ENCODE measurements at places on chromosomes 11 and 22.

DNA sequence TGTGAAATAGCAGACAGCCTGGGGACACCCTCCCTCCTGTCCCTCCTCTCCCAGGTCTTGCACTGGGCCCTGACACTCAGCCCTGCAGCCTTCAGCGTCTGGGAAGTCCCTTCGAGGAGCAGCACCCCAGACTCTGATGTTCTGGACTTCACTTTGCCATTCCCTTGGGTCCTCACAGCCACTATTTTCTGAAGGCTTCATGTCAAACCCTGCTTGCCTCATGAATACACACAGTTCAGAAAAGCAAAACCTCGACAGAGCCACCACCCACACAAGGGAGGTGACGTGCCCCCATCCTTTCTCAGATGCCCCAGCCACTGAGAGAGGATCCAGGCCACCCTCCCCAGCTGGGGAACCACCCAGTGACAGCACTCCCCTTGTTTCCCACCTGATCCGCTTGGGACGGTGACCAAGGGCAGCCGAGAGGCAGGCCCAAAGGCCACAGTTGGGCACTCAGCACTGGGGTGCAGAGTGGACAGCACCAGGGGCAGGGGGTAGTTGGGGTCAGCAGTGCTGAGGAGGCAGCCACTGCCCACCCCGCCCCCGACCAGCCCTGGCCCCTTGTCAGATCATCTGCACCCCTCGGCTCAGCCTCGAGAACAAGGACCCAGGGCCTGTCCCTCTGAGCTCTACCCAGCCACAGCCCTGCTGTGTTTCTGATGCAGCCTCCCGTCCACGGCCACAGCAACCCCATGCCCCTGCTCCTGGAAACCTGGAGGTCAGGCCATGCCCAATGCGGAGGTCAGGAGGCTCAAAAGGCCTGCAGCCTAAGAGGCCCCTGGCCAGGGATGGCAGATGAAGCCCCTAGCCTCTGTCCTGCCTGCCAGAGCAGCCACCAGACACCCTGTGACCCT lies 3.1 kb upstream of the TNNT3 start:
- no peak for DNase-seq

GRCh38 chr22:49853981-49854831 lies 562 bp downstream of the ZBED4 start:
- peak; percentile 59 for DNase-seq

GRCh38 chr22:29901354-29901753 lies 18.4 kb downstream of the MTMR3 start:
- no peak for DNase-seq

- no peak for DNase-seq
Observed at GRCh38 chr11:119015054-119015611, 3.0 kb downstream of the RPS25 start.

- no peak for DNase-seq
Observed at GRCh38 chr11:72242141-72242540, 1.8 kb downstream of the PHOX2A start.

DNA sequence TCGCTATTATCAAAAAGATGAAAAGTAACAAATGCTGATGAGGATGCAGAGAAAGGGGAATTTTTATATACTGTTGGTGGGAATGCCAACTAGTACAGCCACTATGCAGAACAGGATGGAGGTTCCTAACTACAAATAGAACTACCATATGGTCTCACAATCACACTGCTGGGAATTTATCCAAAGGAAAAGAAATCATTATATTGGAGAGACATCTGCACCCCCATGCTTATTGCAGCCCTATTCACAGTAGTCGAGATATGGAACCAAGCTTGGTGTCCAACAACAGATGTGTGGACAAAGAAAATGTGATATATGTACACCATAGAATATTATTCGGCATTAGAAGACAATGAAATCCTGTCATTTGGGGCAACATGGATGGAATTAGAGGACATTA lies 19.6 kb upstream of the POU2AF2 start:
- DNase-seq = no peak

DNA sequence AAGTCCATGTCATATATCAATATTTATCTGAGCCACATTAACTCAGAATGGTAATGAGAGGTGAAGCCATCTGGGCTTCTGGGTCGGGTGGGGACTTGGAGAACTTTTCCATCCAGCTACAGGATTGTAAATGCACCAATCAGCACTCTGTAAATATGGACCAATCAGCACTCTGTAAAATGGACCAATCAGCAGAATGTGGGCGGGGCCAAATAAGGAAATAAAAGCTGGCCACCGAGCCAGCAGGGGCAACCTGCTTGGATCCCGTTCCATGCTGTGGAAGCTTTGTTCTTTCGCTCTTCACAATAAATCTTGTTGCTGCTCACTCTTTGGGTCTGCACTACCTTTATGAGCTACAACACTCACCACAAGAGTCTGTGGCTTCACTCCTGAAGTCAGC lies 253.4 kb downstream of the JRKL start:
- DNase-seq = no peak

- DNase-seq = no peak
Observed at GRCh38 chr22:21582801-21583740, 15.6 kb downstream of the UBE2L3 start.

- no peak for DNase-seq
Observed at GRCh38 chr11:44467931-44468330, 97.5 kb upstream of the CD82 start.

DNA sequence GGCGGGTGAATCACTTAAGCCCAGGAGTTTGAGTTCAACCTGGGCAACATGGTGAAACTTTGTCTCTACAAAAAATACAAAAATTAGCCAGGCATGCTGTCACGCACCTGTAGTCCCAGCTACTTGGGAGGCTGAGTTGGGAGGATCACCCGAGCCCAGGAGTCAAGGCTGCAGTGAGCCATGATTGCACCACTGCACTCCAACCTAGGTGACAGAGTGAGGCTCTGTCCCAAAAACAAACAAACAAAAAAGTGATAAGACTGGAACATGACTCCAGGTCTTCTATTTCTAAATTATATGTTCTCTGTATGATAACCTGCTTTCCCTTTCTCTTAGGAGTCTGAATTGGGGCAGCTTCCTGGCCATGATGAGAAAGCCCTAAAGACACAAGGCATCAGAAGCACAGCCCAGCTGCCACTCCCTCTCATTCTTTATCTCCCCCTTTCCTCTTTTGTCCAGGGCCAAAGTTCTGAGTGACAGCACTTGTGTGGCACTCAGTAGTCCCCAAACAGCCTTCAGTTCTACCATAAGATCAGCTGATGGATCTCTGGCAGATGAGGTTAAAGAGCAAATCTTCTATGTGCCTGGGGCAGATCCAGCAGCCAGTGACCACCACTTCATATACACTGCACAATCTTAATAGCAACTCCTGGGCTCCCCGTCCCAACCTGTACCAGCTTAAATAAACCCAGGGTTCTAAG lies 136.0 kb downstream of the C11orf58 start:
- no peak for DNase-seq

DNA sequence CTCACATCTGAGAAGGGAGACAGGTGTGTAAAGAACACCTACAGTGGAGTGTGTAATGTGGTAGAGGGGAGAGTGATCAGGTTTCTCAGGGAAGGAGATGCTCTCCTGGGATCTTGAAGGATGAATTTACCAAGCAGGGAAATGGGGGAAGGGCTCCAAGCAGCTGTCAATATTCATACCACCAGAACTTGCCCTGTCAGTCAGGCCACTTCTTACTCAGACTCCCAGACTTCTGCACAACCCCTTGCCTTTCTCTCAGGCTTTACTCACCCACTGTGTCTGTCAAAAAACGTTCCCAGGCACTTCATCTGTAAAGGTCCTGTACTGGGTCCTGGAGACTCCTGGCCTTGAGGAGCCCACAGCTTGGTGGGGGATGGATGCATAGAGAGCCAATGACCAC lies 14.0 kb upstream of the FCHSD2 start:
- no peak for DNase-seq

DNA sequence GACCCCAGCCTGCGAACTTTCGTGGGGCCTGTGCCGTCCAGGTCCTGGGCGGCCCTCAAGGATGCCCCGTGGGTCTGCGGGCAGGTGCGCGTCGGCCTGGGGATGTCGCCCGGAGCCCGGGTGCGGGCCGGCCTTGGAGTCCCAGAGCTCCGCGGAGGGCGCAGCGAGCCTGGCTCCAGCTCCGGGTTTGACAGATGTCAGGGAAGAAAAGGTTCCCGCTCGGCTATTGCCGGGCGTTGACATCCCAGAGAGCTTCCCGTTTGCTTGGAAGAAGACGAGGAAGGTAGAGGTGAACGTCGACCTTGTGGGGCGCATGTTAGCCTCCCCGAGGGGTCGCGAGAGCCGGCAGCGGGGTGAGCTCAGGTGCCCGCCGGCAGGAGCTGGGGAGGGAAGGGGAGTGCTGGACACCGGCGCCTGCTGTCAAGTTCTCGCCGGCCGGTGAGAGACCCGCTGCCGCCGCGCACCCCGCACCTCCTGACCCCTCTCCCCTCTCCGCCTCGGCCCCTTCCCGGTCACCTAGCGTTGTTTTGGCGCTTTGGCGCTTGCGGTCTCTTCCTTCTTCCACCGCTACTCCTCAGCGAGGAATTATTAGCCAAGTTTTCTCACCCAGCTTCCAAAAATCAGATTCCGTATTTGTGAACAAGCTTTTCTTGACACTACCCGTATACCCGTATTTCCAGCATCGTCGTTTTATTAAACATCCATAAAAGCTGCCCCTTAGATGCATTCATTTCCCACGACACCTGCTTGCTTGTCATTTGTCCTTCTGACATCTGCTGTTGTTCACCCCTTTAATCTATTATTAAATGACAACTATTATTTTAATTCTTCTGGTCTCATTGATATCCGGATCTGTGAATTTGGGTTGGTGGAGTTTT lies 1.3 kb downstream of the BMAL1 start:
- peak; percentile 59 for DNase-seq

DNA sequence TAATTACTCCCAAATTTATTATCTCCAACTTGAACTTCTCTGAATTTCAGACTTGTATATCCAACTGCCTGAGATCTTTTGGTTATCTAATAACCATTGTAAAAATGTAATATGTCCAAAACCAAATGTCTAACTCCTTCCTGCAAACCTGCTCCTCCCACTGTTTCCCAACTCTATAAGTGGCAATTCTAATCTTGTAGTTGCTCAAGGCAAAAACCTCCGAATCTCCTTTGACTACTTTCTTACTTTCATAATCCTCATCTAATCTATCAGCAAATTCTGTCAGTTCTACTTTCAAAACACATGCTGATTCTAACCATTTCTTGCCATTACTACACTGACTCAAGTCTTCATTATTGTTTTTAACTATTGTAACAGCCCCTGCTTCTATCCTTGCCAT lies 55.7 kb downstream of the FAM168A start:
- DNase-seq = no peak

GRCh38 chr11:68749229-68750123 lies 1.8 kb downstream of the TESMIN start:
- no peak for DNase-seq

GRCh38 chr22:44142421-44143104 lies 38.2 kb upstream of the PARVG start:
- DNase-seq = no peak

DNA sequence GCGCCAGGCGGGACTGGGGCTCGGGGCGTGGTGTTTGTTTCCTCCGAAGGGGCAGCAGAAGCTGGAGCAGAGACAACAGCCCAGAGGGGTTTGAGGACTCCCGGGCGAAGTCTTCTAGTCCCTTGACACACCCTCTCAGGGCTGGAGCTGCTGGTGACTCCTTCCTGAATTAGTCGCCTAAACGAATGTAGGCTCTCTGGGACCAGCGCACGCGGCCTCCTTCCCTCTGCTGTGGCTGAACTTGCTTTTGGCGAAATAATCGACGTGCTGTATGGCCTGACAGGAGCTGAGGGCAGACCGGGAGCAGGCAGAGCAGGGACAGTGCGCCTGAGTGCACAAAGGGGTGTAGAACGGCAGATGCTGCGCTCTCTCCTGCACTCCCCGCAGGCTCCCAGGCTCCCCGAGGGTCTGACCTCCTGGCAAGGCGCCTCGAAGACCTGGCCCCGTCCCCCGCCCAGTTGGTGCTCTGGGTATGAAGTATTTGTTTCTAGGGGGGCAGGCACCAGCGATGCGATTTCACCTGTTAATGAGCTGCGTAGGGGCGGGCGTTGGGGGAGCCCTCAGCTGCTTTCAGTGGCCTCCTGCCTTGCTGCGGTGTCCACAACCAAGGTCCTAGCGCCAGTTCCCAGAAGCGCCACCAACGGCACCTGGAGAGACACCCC lies 5.3 kb downstream of the SLC17A6 start:
- DNase-seq = no peak

GRCh38 chr11:43459246-43459645 lies 100.5 kb downstream of the TTC17 start:
- DNase-seq = no peak

GRCh38 chr22:20439928-20440575 lies 2.4 kb upstream of the SCARF2 start:
- no peak for DNase-seq

DNA sequence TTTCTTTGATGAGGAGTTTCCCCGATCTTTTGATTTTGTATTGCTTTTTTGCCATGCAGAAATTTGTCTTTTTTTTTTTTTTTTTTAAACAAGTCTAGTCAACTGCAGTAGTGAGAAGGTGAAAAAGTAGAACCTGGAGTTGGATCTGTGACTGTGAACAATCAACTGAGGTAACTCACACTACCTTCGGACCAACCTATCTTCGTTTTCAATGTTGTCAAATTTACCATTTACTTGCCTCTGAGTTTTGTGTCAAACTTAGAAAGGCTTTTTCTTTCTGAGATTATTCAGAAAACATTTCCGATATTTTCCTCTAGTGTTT lies 20.5 kb downstream of the KLHL22 start:
- DNase-seq = no peak

All from SK-N-SH (cell line).